ENCODE measurements at places on chromosomes 5 and 9.

DNA sequence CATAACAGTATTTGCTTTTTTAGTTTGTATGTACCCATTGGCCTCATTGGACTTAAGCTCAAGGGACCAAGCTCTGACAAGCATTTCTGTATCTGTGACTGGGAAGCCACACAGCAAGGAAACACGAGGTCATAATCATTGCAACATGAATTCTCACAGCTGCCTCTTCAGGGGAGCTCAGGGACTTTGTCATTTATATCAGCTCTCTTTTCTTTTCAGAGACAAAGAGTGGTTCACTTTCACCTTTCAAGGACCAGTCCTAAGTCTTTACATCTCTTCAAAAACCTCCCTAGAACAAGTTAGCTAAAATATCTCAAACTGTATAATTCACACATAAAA lies 58.6 kb downstream of the ADAMTS12 start:
- DNase-seq: no peak

GRCh38 chr9:110820381-110820780 lies 151.8 kb downstream of the MUSK start:
- DNase-seq: no peak

DNA sequence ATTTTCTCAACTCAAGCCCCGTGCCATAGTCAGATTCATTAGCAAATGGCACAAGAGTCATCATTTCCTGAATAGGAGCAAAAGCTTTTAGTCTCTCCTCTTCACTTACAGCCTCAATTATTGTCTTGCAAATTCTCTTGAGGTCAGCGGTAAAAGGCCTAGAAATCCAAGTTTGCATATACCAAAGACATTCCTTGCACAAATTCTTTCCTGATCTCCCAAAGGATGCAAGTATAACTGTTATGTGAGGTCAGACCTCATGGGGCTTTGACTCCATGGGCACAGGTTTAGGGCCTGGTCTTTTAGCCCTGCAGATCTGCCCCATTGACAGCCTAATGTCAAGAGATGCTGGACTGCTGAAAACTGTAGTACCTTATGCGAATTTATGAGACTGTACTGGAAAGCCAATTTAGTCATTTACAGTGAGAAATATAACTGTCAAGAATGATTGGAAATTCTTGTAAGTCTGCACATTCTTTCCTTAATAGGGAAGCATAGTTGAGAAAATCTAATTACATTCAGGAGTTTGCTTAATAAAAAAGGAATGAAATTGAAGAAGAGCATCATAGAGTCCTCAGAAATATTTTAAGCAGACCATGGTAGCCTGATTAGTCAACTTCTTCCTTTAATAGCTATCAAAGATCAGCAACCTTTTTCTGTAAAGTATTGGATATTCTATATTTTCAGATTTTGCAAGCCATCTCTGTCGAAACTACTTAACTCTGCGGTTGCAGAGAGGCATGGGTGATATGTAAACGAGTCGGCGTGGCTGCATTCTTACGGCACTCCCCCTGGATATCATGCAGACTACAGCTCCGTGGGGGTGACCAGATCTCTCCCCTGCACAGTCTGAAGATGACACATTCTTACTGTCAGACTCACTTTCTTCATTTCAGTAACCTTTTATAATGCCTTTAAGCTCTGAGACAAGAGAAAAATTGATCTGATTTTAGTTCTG lies 45.2 kb downstream of the GCNT4 start:
- DNase-seq: no peak

DNA sequence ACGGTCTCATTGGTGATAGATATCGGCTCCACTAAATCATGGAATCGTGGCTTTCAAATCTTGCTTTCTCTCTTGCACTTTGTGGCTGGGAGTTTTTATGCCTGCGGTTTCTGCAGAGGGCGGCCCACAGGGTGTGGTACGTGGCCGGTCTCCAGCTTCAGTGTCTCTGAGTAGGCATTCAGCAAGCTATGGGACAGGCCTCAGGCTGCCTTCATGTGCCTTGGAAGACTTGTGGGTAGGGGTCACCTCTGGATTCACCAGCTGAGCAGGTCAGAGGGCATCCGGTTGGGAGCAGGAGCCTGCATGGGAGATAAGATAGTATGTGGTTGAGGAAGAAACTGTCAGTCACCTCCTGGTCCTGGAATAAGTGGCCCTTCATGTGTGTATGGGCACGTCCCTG lies 47.7 kb downstream of the AMBP start:
- DNase-seq: no peak

- DNase-seq: no peak
Observed at GRCh38 chr5:74127381-74128320, 501.7 kb downstream of the ARHGEF28 start.

GRCh38 chr9:112371060-112371459 lies 8.8 kb upstream of the HSDL2 start:
- DNase-seq: no peak

- no peak for DNase-seq
Observed at GRCh38 chr5:137145721-137146120, 353.4 kb downstream of the SPOCK1 start.

DNA sequence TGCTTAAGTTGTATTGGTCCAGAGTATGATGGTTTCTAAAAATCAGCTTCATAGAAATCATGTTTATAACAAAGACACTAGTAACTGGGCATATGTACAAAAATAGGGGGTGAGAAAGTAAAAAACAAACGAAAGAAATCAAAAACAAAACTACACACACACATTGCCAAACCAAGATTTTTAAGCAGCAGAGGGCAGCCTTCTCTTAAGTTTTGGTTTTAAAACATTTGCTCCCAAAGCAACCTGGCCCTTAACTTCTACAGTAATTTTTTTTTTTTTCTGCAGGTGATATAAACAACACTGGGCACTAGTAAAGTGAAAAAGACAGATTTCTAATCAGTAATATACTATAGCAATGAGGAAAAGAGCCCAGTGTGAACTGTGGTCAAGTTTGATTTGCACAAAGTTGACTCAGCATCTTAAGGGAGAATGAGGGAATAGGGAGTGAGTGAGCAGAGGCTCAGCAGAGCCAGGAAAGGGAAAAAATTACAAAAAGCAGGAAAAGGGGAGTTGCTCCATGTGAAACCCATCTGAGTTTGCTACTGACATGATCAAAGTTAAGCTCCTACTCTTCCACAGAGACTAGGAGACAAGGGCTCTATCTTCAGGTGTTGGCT lies 13.4 kb upstream of the GAPT start:
- DNase-seq: no peak

DNA sequence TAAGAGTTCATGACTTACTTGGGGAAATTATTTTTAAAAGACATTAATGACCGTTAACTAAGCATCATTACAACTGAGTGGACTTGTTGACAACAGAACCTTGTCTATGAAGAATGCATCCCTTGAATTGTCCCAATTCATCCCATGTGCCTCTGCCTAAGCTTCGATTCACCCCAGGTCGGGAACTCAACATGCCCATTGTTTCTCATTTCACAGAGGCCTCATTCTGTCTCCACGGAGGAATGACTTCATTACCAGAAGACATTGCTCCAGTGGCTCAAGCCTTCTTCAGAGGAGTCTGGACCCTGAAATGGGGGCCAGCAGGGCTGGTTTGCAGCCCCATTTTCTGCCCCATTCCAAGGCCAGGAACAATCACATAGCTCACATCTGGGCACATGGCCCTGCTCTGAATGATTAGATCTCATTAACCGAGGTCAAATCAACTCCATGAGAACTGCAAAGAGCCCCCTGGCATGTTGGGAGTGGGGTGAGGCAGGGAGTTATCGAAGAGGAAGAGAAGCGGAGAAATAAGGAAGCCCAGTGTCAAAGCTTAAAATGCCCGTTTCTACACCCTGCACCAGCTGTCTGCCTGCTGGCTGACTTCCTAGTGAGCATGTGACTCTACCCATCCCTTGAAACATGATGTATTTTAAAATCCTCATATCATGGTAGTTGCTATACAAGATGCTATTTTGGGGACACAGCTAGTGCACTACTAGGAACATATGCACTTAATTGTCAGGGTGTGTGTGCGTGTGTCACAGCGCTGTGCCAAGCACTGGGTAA lies 137.3 kb downstream of the LHFPL2 start:
- no peak for DNase-seq

- no peak for DNase-seq
Observed at GRCh38 chr5:167763772-167764171, 527.7 kb upstream of the WWC1 start.

- DNase-seq: no peak
Observed at GRCh38 chr5:66438087-66438486, 158.1 kb upstream of the MAST4 start.

DNA sequence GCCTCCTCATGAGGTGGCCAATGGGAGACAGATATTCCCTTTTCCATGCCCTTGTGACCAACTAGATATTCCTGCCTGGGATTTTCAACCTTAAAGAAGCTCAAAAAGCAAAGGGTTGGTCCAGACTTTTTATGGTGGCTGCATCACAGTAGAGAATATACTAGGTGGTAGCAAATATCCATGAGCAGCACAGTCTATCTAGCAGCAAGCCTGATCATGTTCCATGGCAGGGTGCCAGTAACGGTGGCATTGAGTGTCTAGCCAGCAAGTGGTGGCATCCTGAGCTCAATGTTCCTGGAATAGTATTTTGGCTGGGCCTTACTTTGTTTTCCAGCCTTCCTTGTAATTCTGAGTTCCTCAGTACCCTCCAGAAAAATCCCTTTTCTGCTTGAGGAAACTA lies 25.8 kb downstream of the CDC25C start:
- DNase-seq: no peak

- DNase-seq: no peak
Observed at GRCh38 chr9:125985998-125986655, 239.0 kb downstream of the PBX3 start.

GRCh38 chr9:26675035-26675434 lies 217.6 kb downstream of the CAAP1 start:
- DNase-seq: no peak

DNA sequence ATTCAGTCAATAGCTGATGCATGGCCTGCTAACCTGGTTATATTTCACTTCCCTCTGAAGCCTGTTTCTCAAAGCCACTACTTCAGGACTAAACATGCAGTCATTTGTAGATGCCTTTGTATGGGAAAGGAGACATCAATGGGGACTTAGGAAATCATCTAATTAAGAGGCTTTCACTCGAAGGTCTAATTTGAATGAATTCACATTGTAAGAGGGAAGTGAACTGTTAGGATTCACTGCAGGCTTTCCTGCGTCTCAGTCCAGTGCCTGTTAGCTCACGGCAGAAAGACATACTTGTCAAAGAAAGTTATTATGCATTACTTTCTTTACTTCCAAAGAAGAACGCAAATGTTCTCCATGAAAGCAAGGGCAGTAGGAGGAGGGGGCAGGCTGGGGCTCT lies 50.6 kb upstream of the CDK20 start:
- DNase-seq: no peak

- DNase-seq: no peak
Observed at GRCh38 chr9:23887781-23888180, 61.7 kb upstream of the ELAVL2 start.

GRCh38 chr9:106885451-106885850 lies 22.5 kb downstream of the ZNF462 start:
- DNase-seq: no peak

GRCh38 chr9:134930398-134930797 lies 12.7 kb upstream of the FCN1 start:
- DNase-seq: no peak

DNA sequence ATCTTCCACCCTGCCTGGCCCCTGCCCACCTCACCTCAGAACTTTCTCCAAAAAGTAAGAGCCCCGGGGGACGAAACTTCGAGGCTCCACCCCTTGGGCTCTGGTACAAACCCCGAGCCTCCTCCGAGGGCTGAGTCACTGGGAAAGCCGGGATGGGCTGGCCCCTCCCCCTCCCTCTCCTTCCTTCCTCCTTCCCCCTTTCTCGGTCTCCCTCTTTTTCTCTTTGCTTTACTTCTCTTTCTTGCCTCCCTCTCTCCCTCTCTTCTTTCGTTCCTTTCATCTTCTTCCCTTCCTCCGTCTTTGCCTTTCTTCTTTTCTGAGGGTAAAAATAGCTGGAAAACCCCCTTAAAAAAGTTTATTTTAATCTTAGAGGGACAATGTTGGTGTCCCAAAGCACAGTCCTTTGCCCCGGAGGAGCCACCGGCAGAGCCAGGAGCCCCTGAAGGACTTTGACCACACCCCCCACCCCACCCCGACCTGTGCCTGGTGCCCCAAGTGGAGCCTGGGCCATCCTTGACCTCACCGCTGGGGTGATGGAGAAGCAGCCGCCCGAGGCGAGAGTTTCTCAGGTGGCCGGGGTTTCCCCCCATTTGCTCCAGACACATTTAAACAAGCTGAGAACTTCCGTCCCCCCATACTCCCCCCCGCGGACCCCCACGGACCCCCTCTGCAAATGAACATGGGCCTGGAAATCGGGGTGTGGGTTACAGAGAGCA lies 5.7 kb upstream of the NOTCH1 start:
- DNase-seq: no peak

DNA sequence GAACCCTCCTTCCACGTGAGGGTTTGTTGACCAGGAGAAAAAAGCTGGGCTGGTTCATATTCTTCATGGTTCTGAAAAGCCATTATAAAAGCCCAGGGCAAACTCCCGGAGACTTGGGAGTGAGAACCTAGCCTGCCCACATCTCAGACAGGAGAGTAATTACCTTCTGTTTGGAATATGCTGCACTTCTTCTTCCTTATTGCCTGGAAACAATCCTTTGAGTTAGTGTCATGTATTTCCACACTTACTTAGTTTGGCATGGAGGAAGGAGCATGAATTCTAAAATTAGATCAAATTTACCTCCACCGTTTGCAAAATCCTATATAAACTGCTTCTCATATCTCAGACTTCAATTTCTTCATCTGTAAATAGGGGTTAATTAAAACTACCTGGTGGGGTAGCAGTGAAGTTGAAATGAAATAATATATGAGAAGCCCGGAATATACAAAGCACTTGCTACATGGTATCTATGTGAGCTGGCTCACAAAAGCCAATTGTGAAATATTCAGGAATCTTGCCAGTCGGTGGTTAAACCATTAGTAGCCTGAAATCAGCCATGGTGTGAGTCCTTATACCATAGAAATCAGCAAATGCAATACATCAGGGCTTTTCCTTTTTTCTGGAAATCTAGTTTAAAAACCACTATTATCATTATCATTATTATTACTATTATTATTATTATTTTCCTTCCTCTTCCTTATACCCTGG lies 140.0 kb upstream of the RAD23B start:
- no peak for DNase-seq

DNA sequence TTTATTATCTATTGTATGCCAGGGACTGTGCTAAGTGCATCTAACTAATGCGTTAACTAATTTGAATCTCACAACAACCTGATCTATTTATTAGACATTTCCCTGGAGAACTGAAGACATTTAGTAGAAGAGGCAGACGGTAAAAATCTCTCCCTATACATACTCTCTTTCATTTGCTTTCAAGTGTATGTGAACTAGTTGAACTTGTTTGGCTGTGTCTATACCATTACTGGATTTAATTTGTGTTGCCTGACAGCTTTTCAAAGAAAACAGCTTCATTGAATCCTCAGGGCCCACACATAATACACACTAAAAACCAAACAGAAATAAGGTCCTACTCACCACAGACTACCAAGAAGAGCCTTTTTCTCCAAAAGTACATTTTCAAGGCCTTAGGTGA lies 133.6 kb upstream of the NR3C1 start:
- DNase-seq: no peak

- no peak for DNase-seq
Observed at GRCh38 chr5:79955356-79955895, 35.6 kb downstream of the MTX3 start.

Measured in stimulated activated naive CD8-positive, alpha-beta T cell treated with anti-CD3 and anti-CD28 coated beads, Interleukin-15, Interleukin-2, amounts not matched to agents 100 U/mL and 50 U/mL, for 24 hours (primary cell).